Tibial nerve (tissue), 4 donors: ENCODE measurements at places on chromosomes 7 and 10. TPM values are rescaled to one million over a fixed set of nuclear protein-coding genes. Genes with fewer than 3 reads are reported as not detected.

Gene CXCL12
- 119 TPM for total RNA-seq

- no peaks in the 10 kb centered on the region for H3K27me3 ChIP-seq
These were observed 1.2 kb upstream of the ZEB1 start for GRCh38 chr10:31317652-31318381.

DNA sequence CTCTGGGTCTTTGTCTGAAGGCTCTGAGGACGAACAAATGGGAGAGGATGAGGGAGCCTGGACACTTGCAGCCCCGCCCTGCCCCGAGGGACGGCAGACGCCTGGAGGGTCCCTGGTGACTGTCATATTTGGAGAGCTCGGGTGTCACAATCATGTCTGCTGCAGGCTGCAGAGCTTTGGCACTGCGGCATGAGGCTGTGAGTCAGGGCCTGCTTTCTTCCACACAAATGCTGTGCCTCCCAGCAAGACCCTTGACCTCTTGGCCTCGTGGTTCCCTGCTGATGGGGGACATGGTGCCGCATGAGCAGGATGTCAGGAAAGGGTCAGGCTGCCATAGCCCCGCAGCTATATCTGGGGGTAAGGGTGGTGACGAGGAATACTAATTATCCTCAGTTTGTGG lies 64.9 kb upstream of the PPIF start:
- H3K27me3 ChIP-seq, result no peaks in the 10 kb centered on the region
- no peak for DNase-seq
- peaks cover 24% of the 10 kb centered on the region for H3K4me1 ChIP-seq
- no peak overlapping the region for H3K4me3 ChIP-seq
- H3K27ac ChIP-seq, result no peak overlapping the region

- no peaks in the 10 kb centered on the region for H3K27me3 ChIP-seq
- no peaks in the 10 kb centered on the region for H3K4me1 ChIP-seq
- no peak overlapping the region for H3K27ac ChIP-seq
- DNase-seq, result no peak
- H3K4me3 ChIP-seq, result no peak overlapping the region
- no peaks in the 10 kb centered on the region for H3K36me3 ChIP-seq
These were observed 70.5 kb upstream of the DNAJB6 start for GRCh38 chr7:157266272-157266671.

Gene NANOS1
- total RNA-seq, result 7.3 TPM

Gene HOXA10
- total RNA-seq, result 34.1 TPM

DNA sequence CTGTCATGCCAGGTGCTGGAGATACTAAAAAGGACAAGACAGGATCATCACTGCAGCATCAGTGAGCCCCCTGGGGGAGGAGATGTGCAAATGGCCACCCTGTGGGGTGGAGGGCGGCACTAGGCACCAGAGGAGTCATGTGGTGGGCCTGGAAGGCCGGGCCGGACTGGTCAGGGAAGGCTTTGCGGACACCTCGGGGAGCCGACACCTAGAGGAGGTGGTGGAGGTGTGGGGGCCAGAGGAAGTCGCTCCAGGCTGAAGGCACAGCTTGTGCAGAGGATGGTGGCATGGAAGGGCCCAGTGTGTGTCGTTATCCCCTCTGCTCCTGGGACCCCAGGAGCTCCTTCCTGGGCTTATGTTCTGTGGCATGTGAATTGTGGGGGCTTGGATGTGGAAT lies 437.7 kb downstream of the RPS24 start:
- no peaks in the 10 kb centered on the region for H3K27me3 ChIP-seq
- H3K4me1 ChIP-seq, result no peaks in the 10 kb centered on the region
- H3K36me3 ChIP-seq, result no peaks in the 10 kb centered on the region
- no peak overlapping the region for H3K27ac ChIP-seq
- H3K4me3 ChIP-seq, result no peak overlapping the region

Gene AGR3
- total RNA-seq, result not detected

DNA sequence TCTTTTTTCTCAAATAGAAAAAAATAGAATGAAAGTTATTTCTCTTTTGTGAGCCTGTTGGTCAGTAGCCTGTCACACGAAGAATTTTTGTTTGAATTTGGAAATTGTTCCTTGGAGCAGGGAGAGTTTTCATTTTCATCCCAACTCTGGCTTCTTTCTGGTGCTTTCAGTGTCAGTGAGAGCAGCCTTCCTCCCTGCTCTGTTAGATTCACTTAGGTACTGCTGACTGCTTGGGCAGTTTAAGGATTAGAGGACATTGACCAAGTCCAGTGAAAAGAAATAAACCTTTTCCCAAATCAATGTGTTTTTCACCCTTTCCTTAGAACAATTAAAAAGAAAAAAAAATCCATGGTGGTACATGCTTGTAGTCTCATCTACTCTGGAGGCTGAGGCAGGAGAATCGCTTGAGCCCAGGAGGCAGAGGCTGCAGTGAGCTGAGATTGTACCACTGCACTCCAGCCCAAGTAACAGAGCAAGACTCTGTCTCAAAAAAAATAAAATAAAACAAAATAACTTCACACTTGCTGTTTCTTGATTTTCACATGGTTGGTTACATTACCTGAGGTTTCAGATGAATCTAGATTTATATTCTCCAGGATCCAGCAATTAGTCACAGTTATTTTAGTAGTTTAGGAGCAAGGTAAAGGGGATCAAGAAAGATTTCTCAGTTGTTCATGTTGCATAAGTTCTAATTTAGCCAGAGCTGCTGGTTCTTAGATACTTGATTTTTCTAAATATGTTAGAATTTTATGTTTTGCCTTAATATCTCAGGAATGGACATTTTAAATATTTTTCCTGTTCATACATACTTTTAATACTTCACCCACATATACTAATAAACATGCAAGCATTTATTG lies 63.1 kb downstream of the ZNRF2 start:
- H3K27ac ChIP-seq, result peak overlapping the region; percentile 38
- H3K36me3 ChIP-seq, result no peaks in the 10 kb centered on the region
- H3K4me1 ChIP-seq, result peaks cover 10% of the 10 kb centered on the region
- H3K4me3 ChIP-seq, result no peak overlapping the region
- no peak for DNase-seq

DNA sequence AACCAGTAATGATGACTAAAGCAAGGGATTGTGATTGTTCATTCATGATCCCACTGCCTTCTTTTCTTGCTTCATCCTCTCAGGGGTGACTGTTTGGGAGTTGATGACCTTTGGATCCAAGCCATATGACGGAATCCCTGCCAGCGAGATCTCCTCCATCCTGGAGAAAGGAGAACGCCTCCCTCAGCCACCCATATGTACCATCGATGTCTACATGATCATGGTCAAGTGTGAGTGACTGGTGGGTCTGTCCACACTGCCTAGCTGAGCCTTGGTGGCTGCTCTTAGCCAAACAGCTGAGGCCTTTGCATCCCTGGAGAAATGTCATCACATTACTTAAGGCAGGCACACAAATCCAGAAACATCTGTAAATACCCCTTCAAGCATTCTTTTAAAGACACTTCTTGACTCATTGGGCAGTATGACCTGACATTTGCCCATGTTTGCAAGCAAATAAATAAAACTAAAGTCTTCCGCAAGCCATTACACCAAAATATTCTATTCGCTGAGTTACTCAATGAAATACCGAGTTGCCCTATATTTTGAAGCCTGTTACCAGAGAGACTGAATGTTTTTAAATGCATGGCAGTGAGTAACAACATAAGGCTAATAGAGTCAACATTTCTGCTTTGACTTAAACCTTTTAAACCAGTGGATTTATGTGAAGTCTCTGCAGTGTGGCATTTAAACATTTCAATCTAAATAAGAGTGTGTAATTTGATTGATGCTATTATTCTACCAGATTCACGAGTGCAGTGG lies 166.3 kb upstream of the LANCL2 start:
- H3K27me3 ChIP-seq, result no peaks in the 10 kb centered on the region
- H3K36me3 ChIP-seq, result no peaks in the 10 kb centered on the region
- no peak for DNase-seq
- no peak overlapping the region for H3K27ac ChIP-seq
- no peak overlapping the region for H3K4me3 ChIP-seq

Gene TUBAL3
- total RNA-seq, result 0.21 TPM

DNA sequence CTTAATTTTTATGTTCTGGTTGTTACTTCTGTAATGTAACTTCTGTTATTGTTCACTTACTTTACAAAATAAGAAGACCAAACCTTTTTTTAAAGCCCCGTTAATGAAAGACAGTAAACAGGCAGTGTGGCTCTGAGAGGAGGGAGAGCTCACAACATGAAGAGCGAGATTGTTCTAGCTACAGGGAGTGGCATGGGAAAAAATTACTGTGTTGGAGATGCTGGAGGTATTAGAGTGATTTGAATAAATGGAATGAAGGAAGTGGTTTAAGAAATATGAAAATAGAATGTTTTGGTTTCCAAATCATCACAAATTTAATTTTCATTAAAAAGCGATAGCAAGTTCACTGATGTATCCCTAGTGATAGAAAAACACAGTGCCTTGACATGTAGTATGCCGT lies 31.8 kb downstream of the REEP3 start:
- peaks cover 44% of the 10 kb centered on the region for H3K4me1 ChIP-seq
- no peaks in the 10 kb centered on the region for H3K27me3 ChIP-seq
- no peak for DNase-seq
- peak overlapping the region; percentile 84 for H3K27ac ChIP-seq
- H3K36me3 ChIP-seq, result no peaks in the 10 kb centered on the region

Gene TRIM56
- 30.6 TPM for total RNA-seq

DNA sequence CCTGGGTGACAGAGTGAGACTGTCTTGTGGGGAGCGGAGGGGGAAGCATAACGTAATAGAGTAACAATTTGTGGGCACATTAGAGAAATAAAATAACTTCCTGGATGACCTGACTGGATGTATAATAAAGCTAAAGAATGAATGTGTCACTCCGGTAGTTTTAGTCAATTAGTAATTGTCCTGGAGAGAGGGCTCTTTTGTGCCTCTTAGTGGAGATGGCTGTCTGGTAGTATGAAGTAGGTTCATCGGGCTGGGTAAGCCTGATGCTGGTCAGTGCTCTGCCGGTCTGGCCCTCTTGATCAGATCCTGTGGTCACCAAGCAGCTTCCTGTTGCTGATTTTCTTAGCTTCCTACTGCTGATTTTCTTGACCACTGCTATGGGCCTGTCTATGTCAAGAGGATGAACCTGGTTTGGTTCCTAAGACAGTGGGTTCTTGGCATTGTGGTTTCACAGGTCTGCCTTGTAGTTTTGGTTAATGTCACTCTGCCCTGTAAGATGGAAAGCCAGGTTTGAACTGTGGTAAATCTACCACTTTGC lies 34.1 kb downstream of the ZRANB1 start:
- H3K4me1 ChIP-seq, result peaks cover 10% of the 10 kb centered on the region
- no peaks in the 10 kb centered on the region for H3K27me3 ChIP-seq
- H3K27ac ChIP-seq, result no peak overlapping the region
- H3K4me3 ChIP-seq, result no peak overlapping the region

- DNase-seq, result no peak
- H3K36me3 ChIP-seq, result no peaks in the 10 kb centered on the region
- no peaks in the 10 kb centered on the region for H3K27me3 ChIP-seq
These were observed 94.9 kb downstream of the GFRA1 start for GRCh38 chr10:116178086-116178605.

DNA sequence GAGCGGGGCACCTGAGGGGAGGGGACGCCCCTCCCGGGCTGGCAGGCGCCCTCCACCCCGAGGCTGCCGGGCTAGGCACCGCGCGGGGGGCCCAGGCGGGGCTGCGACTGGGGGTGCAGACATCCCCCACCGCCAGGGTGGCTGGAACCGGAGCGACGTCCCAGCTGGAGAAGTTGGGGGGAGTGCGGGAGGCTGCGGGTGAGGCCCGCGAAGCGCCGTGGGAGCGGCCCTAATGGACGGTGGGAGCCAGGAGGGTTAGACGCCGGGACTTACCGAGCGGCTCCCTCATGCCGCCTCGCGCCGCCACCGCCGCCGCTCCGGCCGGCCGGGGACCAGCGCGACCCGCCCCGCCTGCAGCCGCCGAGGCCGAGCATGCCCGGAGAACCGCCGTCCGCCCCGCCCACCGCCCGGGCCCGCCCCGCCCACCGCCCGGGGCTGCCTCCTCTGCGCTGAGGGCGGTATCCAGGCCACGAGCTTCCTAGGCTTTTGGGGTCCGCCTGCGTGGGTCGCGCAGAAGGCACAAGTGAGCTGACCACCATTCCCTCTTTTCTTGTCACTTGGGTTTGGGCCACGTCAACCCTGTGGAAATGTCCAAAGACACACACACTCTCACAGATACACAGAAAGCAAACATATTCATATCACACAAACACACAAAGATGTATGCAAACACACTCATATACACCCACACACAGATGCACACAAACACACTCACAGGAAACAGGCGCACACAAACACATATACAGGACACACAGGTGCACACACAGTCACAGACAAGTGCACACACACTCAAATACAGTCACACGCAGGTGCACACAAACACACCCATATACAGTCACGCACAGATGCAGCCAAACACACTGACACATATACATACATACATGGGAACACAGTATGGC lies at the start of gene JCAD:
JCAD (minus strand) TSS at position 378 of the 899 bp plus-strand sequence. CDS start 11,774 bp downstream, outside the sequence.
- H3K36me3 ChIP-seq, result no peaks in the 10 kb centered on the region

- H3K4me3 ChIP-seq, result no peak overlapping the region
- H3K4me1 ChIP-seq, result no peaks in the 10 kb centered on the region
- no peaks in the 10 kb centered on the region for H3K27me3 ChIP-seq
- DNase-seq, result no peak
These were observed 76.1 kb upstream of the HDAC9 start for GRCh38 chr7:18419456-18419855.

GRCh38 chr10:111200505-111201186 lies 123.8 kb downstream of the ADRA2A start:
- no peaks in the 10 kb centered on the region for H3K4me1 ChIP-seq
- H3K27ac ChIP-seq, result no peak overlapping the region
- no peak for DNase-seq
- no peaks in the 10 kb centered on the region for H3K27me3 ChIP-seq
- no peaks in the 10 kb centered on the region for H3K36me3 ChIP-seq

- no peaks in the 10 kb centered on the region for H3K27me3 ChIP-seq
- no peak overlapping the region for H3K27ac ChIP-seq
- H3K4me1 ChIP-seq, result no peaks in the 10 kb centered on the region
These were observed 314.8 kb downstream of the DNAJB6 start for GRCh38 chr7:157651366-157652160.

DNA sequence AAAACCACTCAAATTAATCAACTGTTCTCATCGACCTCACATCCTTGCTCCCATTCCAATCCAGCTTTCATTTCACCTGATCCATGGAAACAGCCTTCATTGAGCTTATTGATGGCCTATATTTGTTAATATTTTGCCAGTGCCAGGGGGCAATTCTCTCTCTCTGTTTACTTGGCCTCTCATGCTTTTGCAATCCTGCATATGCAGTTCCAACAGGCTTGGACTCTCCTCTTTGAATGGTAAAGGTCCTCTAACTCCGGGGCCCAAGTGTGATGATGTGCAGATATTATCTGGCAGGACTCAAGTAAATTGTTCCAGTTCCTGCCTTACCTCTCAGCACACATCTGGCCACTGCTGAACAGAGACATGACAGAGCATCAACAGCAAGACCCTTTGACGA lies 67.3 kb downstream of the ZNF783 start:
- DNase-seq, result no peak
- H3K36me3 ChIP-seq, result no peaks in the 10 kb centered on the region
- no peak overlapping the region for H3K27ac ChIP-seq
- H3K4me3 ChIP-seq, result no peak overlapping the region
- H3K4me1 ChIP-seq, result no peaks in the 10 kb centered on the region

GRCh38 chr7:129909669-129910068 lies 43.1 kb downstream of the UBE2H start:
- no peak for DNase-seq
- H3K4me1 ChIP-seq, result peaks cover 18% of the 10 kb centered on the region
- H3K27ac ChIP-seq, result no peak overlapping the region
- H3K27me3 ChIP-seq, result no peaks in the 10 kb centered on the region
- H3K36me3 ChIP-seq, result peaks cover 6% of the 10 kb centered on the region
